ENCODE measurements at places on chromosomes 11 and 22.

GRCh38 chr11:114886644-114887265, 208.4 kb downstream of the NXPE2 start:
- DNase-seq, result no peak

- no peak for DNase-seq
Measured at GRCh38 chr22:36405671-36406538, 18.1 kb upstream of the MYH9 start.

DNA sequence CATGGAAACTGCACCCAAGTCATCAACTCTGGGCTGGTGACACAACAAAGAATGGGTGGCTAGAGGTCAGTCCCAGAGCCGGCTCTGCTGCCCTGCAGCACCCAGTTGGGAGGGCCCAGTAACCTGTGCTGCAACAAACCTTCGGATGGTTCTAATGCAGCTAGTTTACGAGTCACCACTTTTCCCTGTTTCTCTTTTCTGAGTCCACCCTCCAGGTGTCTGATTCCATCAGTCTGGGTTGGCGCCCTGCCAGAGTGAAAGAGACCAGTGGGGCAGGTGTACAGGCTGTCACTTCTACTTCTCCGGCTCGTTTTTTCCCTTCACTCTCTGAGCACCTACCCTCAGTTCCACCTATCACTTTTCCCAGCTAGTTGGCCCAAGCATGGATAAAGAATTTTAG, 572.9 kb downstream of the NTM start:
- DNase-seq, result no peak

DNA sequence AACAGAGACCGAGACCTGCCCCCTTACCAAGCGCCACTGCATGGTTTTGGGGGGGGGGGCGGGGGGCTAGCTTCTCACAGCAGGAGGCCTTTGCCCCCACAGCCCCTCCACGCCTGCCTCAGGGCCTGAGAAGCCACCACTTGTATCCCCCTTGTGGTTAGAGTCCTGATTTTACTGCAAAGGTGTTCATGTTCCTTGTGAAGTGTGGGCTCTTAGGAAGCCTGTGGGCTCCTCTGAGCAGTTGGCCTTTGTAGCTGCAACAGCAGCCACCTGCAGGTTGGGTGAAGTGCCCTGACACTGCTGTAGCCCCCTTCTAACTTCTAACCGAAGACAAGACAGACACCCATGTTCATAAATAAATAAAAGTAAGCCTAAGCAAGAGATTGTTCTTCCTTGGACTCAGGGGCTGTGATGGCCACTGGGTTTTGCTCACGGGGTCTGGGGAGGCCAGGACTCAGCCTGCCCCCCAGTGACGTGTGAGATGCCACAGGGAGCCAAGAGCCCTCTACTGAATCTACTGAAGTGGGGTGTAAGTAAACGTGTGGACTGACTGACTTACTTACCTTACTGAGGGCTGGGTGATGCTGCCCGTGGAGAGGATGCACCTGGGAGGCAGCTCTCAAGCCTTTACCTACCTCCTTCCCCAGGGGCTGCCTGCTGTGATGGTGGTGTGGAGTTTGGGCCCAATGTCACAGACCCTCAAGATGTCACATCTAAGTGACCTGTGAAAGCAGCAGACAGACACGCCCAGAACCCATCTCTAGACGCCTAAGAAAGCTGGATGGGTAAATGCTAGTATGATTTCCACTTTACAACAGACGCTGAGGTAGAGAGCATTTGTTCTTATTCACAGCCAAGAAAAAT, 25.8 kb downstream of the USP35 start:
- DNase-seq, result no peak

- DNase-seq, result no peak
Measured at GRCh38 chr22:46539169-46539568, 1.7 kb upstream of the CELSR1 start.

- no peak for DNase-seq
Measured at GRCh38 chr11:114057147-114057546, 2.4 kb upstream of the ZBTB16 start.

DNA sequence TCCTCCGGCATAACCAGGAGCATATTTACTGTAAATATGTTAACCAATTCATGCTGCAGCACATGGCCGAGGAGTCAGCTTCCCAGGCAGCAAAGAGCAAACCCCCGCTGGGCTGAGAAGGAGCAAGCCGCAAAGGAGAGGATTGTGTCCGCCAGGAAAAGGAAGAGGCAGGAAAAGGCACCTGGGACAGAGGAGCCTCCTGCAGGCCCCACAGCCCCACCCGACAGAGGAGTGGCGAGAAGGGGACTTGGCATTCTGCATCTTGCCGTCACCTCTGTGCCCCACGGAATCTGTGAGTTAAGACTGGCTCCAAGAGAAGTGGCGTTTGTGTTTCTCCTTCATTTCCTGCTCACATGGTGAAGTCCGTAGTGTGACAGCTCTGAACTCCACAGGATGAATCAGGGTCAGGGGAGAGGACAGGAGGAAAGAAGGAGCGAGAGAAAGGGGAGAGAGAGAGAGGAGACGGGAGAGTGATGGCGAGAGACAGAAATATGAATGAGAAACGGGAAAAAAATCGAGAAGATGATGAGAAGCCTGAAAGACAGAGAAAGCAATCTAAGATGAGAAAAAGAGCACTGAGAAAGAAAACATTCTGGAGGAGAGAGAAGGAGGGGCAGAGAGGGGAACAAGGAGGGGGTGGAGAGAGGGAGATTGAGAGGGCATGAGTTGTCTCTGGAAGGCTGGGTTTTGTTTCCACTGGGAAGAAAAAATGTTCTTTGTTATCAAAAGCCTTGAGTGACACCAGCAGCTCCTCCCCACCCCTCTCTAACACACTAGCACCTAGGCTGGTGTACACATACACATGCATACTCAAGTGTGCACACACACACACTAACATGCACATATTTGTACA, 489.6 kb downstream of the MN1 start:
- DNase-seq, result peak; percentile 42

DNA sequence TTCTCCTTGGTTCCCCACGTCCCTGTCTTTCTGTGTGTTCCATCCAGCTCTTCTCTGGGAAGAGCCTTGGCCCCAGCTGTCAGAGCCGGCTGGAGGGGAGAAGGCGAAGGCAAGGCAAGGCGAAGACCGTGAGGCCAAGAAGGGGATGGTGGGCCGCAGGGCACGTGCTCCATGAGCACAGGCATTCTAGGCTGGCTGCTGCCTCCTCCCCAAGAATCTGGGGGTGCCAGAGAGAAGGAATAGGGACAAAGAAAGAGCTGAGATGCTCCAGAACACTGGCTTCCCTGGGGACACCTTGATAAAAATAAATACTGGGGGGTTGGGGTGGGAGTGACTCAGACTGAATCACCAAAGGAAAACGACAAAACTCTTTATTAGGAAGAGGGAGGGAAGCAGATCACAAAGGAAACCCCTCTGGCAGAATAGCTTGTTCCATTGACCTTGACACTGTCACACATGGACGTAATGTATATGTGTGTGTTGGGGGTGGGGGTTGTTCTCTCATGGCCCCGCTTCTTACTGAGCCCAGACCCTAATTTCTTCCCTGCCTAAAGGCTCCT, 52.5 kb downstream of the NECTIN1 start:
- DNase-seq, result peak; percentile 62

DNA sequence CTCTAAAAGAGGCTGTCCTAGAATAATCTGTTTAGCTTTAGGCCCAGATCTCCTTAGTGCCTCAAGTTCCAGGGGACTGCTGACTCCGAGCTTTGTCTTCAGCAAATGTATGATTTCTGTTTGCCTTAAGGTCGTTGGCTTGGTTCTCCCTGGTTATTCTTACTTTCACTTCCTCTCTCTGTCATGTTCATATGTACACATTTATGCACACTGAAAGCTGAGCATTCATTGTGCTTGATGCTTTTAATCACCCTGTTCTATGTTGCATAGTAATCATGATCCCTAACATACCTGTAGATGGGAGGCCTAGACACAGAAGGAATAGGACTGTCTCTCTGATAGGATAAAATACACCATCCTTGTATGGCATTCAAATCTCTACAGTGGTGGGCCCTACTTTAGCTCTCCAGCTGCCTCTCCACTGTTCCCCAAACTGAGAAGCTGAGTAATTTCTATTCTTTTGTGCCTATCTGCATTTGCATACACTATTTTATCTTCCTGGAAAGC, 7.2 kb downstream of the PPFIBP2 start:
- DNase-seq, result no peak

GRCh38 chr22:30695351-30695851, 727 bp downstream of the OSBP2 start:
- no peak for DNase-seq

DNA sequence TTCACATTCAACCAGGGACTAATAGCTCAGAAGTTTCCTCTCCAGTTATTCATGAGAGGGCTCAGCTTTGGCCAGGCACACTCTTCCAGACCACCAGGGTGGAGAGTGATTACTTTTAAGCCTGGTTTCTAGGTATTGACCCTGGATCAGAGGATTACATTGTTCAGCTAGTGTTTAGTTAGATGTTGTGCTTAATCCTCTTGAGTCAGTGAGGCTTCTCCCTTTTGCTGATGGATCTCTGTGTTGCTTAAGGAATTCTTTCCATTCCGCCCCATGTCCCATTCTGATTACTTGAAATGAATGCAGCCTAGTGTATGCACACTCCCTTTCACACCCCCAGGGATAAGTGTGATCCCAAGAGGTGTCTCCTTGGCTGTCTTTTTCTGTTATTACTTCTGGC, 271.7 kb upstream of the ANO5 start:
- no peak for DNase-seq

DNA sequence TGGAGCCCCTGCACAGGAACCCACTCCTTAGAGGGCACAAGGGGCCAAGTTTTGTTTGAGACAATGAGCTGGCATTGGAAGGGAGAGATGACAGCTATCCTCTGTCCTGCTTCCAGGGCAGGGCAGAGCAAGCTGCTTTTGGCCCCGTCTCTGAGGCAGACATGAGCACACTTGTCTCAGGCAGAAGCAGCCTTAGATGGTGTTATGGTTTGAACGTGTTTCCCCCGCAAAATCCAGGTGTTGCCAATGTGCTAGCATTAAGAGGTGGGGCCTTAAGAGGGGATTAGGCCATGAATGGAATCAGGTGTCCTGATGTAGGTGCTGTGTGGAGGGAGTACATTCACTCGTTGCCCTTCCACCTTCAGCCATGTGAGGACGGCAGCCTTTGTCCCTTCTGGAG, 2.5 kb downstream of the TP53AIP1 start:
- no peak for DNase-seq

DNA sequence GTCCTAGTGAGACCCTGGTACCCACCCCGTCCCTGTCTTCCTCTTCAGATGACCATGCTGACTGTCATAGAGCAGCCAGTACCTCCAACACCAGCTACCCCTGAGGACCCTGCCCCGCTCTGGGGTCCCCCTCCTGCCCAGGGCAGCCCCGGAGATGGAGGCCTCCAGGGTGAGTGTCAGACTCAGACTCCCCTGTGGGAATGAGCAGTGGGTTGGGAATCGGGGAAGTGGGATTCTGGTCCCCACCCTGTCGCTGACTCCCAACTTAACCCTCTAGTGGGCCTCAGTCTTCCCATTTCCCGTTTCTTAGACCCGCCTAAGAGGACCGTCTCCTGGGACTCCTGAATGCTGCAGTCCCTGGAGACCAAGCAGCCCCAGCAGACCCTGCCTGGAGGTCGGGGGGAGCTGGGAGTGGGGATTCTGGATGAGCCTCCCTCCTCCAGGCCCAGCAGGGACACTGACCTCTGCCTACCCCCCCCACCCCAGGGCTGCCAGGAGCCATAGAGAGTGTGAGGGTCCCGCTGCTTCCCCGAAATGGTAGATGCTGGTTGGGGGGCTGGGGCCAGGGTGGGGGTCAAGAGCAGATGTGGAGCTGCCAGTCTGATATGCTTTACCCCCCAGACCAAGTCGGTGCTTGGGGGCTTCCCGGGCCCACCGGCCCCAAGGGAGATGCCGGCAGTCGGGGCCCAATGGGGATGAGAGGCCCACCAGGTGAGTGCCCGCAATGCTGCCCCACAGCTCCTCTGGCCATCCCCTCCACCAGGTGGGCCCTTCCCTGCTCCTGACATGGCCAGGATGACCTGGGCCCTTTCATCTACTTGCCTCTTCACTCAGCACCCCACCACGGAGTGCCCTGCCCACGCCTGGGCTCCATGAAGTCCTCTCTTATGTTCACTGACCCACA, 25.5 kb downstream of the EMID1 start:
- no peak for DNase-seq

DNA sequence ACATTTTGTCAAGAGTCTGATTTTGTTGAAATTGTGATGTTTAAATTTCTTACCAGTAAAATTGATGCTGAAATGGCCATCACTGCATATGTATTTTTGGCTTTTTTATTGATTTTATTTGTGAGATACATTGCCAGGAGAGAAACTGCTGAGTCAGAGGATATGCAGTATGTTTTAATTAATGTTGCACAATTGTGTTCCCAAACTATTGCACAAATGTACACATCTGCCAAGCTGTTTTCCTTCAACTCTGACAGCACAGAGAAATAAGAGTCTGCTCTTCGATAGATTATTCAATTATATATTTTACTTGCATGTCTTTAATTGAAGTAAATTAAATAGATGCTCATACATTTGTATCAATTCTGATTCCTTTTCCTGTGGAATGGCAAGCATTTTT, 640.2 kb upstream of the LUZP2 start:
- DNase-seq, result peak; percentile 74

DNA sequence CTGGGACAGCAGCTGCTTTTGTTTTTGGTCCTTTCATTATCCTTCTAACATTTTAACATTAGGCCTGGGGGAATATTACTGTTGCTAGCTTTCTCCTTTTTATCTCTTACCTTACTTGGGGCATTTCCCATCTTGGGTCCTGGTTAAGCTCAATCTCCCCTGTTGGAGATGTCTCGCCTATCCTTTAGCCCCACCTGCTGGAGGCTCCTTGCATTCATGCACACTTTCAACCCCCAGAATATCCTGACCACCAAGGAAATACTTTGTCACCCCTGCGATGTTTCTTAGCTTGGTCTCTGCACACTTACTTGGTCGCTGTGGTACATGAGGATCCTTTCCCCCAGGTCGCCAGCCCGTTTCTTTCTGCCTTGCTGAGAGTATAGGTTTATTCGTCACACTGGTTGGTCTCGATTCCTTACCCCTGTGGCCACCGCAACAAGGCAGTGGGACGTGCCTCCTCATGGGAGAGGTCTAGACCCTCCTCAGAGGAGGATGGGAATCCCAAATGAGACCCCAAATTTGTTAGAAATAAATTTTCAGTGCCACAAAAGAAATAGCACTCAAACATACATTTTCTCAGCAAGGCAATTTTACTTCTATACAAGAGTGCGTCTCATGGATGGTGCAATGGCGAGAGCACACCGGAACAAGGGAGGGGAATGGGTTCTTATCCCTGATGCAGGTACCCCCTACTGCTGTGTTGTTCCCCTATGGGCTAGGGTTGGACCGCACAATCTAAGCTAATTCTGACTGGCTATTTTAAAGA, 5.4 kb upstream of the TXN2 start:
- peak; percentile 64 for DNase-seq

Measured in fibroblast of upper back skin (primary cell).